ENCODE measurements at places on chromosomes 3 and 15. TPM values are rescaled to one million over a fixed set of nuclear protein-coding genes. Genes with fewer than 3 reads are reported as not detected.

ACOX2 gene
- 3.2 TPM for total RNA-seq

- H3K27me3 ChIP-seq = no peaks in the 10 kb centered on the region
- no peaks in the 10 kb centered on the region for H3K36me3 ChIP-seq
These were observed 95.7 kb downstream of the NEDD4 start for GRCh38 chr15:55897560-55898336.

DNA sequence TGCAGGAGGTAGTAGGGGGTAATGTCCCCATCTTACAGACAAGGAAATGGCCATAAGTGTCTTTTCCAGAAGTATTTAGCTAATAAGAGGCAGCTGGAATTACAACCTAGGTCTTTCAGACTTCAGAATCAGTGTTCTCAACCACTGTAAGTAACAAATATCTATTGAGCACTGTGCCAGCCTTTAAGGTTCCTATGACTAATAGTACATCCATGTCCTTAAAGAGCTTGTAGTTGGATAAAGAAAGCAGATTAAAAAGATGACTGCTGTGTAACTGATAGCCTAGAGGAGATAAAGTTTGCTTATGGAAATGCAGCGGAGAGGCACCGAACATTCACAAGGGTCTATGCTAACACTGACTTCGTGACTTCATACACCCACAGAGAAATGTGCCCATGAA lies 136.0 kb downstream of the KCNMB2 start:
- H3K4me1 ChIP-seq = no peaks in the 10 kb centered on the region
- H3K27me3 ChIP-seq = no peaks in the 10 kb centered on the region
- H3K27ac ChIP-seq = no peak overlapping the region
- no peaks in the 10 kb centered on the region for H3K36me3 ChIP-seq
- DNase-seq = no peak
- no peak overlapping the region for H3K4me3 ChIP-seq

- H3K27ac ChIP-seq = no peak overlapping the region
- no peak overlapping the region for H3K4me3 ChIP-seq
- no peaks in the 10 kb centered on the region for H3K27me3 ChIP-seq
- DNase-seq = no peak
- H3K36me3 ChIP-seq = no peaks in the 10 kb centered on the region
These were observed 212.2 kb upstream of the TP63 start for GRCh38 chr3:189419038-189419437.

- no peaks in the 10 kb centered on the region for H3K4me1 ChIP-seq
- H3K36me3 ChIP-seq = no peaks in the 10 kb centered on the region
- H3K27ac ChIP-seq = no peak overlapping the region
- no peak for DNase-seq
- H3K27me3 ChIP-seq = no peaks in the 10 kb centered on the region
These were observed 199.5 kb downstream of the GOLGA6L6 start for GRCh38 chr15:20341901-20342600.

GRCh38 chr15:26716069-26716468 lies 56.8 kb downstream of the GABRB3 start:
- H3K36me3 ChIP-seq = no peaks in the 10 kb centered on the region
- no peak for DNase-seq
- H3K27ac ChIP-seq = no peak overlapping the region
- H3K27me3 ChIP-seq = no peaks in the 10 kb centered on the region
- no peak overlapping the region for H3K4me3 ChIP-seq
- H3K4me1 ChIP-seq = no peaks in the 10 kb centered on the region

- H3K36me3 ChIP-seq = no peaks in the 10 kb centered on the region
- H3K27ac ChIP-seq = no peak overlapping the region
- DNase-seq = no peak
- H3K4me3 ChIP-seq = no peak overlapping the region
These were observed 44.8 kb upstream of the MUC4 start for GRCh38 chr3:195856410-195857084.

DNA sequence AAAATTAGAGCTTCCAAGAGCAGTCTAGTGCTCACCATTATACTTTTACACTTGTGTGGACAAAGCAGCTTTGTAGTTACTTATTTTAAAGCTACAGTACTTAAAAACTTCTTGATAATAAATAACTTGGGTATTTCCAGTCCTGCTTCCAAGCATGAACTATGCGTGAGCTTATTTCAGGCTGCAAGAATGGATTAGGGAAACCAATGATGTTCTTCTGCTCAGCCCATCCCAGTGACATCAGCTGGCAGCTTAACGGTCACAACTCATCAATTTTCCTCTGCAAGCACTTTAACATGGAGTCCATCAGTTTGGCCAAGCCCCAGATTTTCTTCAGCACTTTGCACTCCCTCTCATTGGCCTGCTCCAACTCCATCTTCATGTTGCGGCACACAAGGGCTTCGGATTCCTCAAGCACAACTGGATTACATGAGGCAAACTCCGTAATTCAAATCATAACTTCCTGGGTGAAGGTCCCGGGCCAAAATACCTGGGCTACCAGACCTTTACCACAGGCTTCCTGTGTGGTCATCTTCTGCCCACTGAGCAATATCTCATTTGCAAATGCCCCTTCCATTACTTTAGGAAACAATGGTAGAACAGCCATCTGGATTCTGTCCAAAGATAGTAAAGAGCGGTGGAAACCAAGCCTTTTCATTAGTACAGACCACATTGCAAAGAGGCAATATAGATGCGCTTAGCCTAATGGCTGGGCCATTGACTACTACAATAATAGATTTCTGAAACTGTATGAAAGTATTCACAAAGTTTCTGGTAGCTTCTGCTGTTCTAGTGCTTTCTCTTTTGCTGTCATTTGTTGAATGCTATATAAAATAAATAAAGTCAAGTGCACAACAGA lies 87.5 kb upstream of the DAZL start:
- no peaks in the 10 kb centered on the region for H3K36me3 ChIP-seq
- no peak for DNase-seq
- no peaks in the 10 kb centered on the region for H3K4me1 ChIP-seq
- H3K4me3 ChIP-seq = no peak overlapping the region

- no peak overlapping the region for H3K4me3 ChIP-seq
- no peak overlapping the region for H3K27ac ChIP-seq
- H3K27me3 ChIP-seq = no peaks in the 10 kb centered on the region
- H3K4me1 ChIP-seq = peaks cover 11% of the 10 kb centered on the region
These were observed 2.9 kb downstream of the ABHD5 start for GRCh38 chr3:43693594-43693993.

DNA sequence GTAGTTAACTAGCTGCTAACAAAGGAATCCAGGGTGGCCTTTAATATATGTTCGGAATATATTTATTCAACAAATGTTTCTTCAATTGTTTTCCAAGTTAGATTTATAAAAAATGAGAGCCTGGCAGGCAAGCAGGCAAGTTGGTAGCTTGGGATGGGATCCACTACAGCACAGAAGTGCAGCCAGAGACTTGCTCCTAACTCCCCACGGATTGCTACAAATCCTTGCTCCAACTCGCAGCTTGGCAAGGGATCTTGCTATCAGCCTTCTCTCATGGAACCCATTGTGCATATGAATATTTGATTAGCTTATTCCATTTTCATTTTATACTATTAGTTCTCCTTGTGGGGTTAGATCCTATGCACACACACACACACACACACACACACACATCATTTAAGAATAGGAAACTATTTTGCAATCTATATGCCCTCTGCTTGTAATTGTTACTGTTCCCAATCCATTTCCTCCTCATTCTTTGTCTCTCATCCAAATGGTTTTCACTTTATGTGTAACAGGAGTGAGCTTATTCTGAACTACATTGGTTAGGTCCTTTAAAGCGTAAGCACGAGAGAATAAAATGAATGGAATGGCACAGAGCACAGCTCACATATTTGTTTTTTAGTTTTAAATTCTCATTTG lies 505.6 kb downstream of the LPP start:
- H3K4me3 ChIP-seq = no peak overlapping the region
- no peaks in the 10 kb centered on the region for H3K36me3 ChIP-seq
- H3K4me1 ChIP-seq = no peaks in the 10 kb centered on the region
- DNase-seq = no peak

- H3K4me1 ChIP-seq = peaks cover 44% of the 10 kb centered on the region
- H3K4me3 ChIP-seq = peak overlapping the region; percentile 99
- no peaks in the 10 kb centered on the region for H3K27me3 ChIP-seq
These were observed 666 bp downstream of the MAPKBP1 start for GRCh38 chr15:41774882-41775417.

DNA sequence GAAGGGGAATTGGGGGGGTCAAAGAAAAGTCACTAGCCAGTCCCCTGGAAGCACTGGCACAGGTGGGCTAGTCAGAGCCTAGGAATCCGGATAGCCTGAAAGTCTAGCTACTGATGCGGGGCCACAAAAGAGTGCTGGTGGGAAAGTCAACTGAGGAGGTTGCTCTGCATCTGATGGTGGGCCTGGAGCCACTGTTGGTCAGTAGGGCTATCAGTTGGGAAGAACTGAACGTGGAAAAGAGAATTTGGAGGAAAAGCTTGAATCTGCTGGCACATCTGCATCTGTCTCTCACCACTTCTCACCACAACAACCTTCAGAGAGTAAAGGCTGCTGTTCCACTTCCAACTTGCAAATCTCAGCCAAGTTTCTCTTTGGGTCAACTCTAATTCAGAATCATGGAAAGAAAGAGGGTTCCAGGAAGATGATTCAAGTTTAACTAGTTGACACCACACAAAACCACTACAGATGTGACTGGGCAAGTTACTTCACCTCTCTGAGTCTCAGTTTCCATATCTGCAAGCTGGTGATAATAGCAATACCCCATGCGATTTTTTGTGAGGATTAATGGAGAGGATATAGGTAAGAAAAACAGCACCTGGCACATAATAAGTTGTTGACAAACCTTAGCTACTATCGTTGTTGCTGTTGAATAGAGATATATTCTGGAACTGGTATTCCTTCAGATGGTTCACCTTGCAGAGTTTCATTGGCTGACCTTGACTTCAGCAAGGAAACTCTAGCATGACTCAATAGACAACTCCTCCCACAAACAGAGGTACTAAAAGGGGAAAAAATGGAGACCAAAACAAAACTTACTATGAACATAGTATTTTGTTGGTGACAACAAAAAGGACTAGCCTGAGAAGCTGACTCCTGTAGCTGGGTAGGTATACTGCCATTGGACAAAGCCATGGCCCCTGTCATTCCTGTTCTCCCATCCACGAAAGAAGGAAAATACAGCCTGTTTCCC lies 280.2 kb upstream of the STT3B start:
- no peak overlapping the region for H3K4me3 ChIP-seq
- H3K27ac ChIP-seq = no peak overlapping the region
- no peaks in the 10 kb centered on the region for H3K4me1 ChIP-seq
- no peak for DNase-seq
- no peaks in the 10 kb centered on the region for H3K36me3 ChIP-seq

- no peaks in the 10 kb centered on the region for H3K36me3 ChIP-seq
- no peak overlapping the region for H3K27ac ChIP-seq
- H3K4me3 ChIP-seq = no peak overlapping the region
- H3K4me1 ChIP-seq = no peaks in the 10 kb centered on the region
- DNase-seq = no peak
These were observed 99.7 kb downstream of the ROBO2 start for GRCh38 chr3:77139624-77140023.

TRH gene
- not detected for total RNA-seq

GRCh38 chr3:34212656-34213055 lies 414.2 kb downstream of the PDCD6IP start:
- H3K36me3 ChIP-seq = no peaks in the 10 kb centered on the region
- H3K4me3 ChIP-seq = no peak overlapping the region
- H3K27ac ChIP-seq = no peak overlapping the region
- no peaks in the 10 kb centered on the region for H3K4me1 ChIP-seq
